Panc1 (cell line): ENCODE measurements at places on chromosomes 1 and 21.

- DNase-seq = no peak
Measured at GRCh38 chr1:188228623-188229022, 1399.9 kb downstream of the PLA2G4A start.

DNA sequence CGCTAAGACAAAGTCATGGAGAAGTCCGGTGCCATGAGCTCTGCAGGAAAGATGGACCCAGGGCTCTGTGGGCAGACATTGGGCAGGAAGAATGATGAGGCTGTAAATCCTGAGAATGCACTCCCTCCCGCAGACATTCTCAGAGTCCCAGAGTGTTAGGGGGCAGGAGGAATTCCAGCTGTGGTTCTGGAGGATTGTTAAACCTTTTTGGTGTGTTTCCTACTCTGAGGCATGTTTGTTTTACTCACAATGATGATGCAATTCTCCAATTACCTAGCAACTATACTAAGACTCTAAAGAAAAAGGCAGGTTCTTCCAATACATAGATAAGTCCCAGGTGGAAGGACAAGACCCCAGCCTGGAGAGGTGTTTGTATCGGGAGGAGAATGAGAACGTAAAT, 2.8 kb upstream of the CAPN9 start:
- DNase-seq = no peak

DNA sequence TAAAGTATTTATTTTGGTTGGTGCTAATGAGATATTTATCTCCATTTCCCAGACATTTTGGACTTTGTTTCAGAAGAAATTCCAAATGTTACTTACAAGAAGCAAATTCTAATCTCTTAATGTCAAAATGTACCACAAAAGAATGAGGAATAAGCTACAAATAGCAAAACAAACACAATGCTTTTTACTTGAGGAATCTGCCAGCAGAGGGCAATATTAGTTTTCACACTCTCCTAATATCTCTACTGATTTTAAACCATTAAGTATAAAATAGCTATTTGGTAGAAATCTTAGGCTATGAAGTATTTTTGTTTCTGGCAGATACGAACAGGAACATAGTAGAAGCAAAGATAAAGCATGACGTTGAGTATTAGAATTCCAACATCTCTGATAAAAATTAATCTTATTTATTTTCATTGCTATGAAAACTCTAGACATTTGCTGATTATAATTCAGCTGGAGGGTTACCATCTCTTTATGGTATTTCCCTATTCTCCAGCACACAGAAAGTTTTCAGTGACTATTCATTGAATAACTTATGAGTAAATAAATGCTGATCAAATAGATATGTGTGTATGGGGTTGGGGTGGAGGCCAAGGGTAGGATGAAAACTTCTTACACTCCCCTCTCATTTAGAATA, 13.4 kb upstream of the HMCN1 start:
- DNase-seq = no peak

DNA sequence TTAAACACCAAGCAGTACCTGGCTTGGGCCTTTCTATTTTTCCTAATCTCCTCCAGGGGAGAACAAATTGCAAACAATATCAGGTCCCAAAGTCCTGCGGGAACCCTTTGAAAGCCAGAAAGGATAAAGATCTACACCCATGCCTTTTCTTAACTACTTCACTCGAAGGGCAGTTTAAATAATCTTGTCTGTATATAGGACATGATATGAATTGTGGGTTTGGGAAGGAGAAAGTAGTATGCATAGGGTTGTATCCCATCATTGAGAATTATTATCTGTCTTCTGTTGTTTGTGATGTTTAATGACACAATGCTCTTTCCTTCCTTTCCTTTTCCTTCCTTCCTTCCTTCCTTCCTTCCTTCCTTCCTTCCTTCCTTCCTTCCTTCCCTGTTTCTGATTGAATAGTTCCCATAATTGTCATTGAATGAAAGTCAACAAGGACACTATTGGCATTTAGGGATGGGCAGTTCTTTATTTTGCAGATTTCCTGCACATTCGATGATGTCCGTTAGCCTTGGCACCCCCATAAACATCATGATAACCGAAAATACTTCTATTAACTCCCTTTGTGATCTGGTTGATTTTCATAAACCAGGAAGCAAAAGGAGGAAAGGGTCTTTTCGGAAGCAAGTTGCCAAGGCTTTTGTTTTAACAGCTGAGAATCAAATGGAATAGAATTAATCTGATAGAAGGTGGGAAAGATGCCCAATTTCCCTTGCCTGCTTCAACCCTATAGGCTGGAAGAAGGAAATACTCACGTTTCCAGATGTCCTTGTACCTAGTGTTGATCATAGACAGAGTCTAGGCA, 141.3 kb downstream of the ATG4C start:
- DNase-seq = no peak

- no peak for DNase-seq
Measured at GRCh38 chr21:32256873-32257620, 21.8 kb downstream of the MIS18A start.

GRCh38 chr1:187622545-187622944, 793.8 kb downstream of the PLA2G4A start:
- DNase-seq = no peak

DNA sequence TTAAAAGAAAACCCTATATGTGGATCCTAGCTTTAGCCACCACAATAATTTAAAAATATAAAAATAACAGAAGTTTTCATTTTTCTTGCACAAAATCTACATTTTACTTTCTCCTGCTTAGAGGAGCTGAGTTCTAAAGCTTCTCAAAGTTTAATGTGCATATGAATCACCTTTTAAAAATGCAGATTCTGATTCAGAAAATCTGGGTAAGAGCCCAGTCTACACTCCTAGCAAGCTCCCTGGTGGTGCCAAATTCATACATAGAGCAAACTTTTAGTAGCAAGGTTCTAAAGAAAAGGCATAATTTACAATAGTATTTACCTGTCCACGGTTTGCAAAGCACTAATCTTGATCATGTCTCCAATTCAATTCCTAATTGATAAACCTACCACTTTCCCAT, 19.3 kb downstream of the RSBN1 start:
- no peak for DNase-seq

GRCh38 chr21:36522219-36522808, 42.4 kb upstream of the CLDN14 start:
- no peak for DNase-seq

DNA sequence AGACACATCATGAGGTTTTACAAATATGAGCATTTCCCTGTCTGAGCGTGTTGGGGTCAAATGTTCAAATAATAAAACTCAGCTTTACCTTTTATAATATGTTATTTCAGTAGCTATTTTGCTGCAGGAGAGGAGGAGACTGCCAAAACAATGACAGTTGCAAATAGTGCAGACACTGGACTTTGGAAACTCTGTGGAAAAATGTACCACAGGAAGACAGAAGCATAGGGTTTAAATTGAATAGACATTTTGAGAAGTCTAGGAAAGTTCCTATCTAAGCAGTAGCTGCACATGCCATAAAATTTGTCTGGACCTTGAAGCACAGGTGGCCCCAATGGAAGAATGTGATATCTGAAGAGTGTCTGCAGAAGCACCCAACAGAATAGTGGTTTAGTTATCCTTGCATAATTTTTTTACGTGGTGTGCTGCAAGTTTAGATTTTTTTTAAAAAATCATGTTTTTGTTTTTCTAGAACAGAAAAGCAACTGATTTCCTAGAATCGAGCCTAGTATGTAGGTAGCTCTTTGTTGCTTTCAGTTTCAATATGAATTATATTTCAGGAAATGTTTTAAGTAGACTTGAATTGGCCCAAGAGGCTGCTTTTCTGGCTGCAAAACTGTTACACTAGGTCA, 14.0 kb upstream of the GBP5 start:
- no peak for DNase-seq

- no peak for DNase-seq
Measured at GRCh38 chr1:93628681-93629080, 53.0 kb downstream of the BCAR3 start.

DNA sequence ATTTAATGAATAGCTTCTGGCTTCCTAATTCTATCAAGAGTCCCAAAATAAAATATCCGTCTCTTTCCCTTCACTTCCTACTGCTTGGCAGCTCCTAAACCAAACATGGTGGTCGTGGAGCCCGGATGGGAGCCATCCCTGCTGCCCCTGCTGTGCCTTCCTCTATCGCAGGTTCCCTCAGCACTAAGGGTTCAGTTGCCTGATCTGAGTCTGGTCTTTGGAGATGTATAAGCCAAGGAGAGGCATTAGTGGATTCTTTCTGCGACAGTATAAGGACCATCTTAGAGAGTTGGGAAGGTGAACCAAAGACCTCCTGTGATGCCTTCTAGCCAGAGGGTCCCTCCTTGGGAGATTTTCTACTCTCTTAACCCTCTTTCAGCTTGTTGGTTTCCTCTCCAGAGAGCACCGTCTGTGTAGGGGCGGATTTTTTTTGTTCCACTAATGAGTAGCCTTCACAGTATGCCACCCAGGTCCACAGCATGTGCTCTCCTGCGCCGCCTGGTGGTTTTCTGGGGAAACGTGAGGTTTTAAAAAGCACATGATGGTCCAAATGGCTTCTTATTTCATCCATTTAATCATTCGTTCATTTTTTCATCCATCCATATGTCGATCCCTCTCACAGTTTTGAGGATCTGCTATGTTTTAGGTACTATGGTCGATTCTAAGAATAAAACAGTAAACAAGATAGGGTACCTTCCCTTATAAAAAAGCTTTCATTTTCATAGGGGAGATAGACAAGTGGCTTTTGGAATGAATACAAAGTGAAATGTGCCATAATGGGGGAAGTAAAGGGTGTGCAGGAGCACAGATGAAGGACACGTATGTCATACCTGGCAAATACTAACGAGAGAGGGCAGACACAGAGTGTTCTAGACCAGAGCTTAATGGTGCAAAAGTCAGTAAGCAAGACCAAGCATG, 71.0 kb downstream of the NFASC start:
- peak; percentile 53 for DNase-seq

DNA sequence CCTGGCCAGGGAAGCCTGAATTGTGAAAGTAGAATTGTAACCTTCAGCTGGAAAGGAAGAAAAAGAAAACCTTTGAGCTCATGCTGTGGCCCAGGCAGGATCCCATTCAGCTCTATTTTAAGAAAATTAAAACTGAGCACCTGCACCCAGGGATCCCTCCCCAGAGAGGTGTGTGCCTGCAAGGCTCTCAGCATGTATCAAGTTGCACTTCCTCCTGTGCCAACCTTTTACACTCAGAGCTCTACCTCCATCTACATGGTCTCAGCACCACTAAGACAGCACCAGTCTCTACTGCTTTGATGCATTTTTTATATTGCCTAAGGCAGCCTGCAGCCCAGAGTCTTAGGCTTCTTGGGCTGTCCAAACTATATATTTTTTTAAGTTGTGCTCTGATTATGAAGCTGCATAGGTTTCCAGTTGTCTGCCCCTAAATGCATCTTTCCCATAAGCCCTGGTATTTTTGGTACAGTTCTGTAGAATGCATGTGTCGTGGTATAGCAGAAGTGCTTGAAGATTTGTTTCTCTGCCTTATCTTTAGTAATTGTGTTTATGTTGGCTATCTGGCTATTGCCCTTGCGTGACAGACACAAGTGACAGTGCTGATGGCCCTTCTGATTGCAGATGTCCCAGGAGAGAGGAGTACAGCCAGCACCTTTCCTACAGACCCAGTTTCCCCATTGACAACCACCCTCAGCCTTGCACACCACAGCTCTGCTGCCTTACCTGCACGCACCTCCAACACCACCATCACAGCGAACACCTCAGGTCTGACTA, 63.1 kb downstream of the PTPRC start:
- DNase-seq = no peak

DNA sequence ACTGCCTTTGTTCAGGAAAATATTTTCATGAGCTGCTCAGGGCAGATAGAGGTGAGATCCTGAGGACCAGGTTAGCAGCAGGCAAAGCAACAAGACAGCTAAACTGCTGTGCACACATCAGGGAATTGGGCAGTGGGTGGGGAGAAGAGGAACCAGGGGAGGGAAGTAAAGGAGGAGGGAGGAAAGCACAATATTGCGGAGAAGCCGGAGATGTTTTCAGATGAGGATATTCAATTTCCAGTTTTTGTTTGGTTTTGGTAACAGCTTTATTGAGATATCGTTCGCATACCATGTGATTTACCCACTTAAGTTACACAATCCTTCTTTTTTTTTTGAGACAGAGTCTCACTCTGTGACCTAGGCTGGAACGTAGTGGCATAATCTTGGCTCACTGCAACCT, 34.5 kb downstream of the EPHA10 start:
- no peak for DNase-seq

DNA sequence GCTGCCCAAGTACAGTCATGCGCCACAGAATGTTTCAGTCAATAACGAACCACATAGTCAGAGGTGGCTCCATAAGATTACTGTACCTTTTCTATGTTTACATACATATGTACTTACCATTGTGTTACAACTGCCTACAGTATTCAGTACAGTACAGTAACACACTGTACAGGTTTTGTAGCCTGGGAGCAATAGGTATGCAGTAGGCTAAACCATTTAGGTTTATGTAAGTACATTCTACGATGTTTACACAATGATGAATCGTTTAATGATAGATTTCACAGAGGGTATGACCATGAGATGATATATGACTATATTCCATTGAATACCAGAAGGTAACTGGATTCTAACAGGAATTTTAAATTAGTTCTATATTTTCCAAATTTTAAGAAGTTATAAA, 10.5 kb downstream of the YY1AP1 start:
- no peak for DNase-seq

DNA sequence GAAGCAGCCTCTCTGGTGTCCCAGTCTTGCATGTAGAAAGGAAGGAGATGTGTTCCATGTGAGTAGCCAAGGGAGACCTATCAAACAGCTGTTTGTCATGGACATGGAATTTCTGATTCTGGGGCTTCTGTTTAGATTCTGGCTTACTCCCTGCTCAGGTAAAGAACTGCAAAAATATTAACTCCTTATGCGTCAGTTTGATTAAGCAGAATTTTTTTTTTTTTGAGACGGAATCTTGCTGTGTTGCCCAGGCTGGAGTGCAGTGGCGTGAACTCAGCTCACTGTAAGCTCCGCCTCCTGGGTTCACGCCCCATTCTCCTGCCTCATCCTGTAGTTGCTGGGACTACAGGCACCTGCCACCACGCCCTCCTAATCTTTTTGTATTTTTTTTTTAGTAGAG, 6.8 kb downstream of the ARV1 start:
- no peak for DNase-seq

DNA sequence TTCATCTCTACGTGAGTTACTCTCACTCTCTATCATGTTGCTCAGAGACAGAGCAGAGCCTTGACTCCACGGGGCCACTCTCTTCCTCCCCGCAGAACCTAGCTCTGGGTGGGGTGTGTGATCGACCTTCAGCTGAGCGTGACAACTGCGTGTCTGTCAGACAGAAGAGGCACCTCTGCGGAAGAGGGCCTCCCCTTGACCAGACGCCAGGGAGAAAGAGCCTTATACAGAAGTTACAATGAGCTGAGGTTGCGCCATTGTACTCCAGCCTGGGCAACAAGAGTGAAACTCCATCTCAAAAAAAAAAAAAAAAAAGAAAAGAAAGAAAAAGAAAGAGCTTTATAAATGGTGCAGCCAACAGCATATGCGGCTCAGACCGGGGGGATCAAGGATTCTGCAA, 22.9 kb downstream of the SYT2 start:
- no peak for DNase-seq

- DNase-seq = no peak
Measured at GRCh38 chr1:157407917-157408525, 144.3 kb downstream of the FCRL5 start.
